ENCODE measurements at places on chromosomes 5 and 9. TPM values are rescaled to one million over a fixed set of nuclear protein-coding genes. Genes with fewer than 3 reads are reported as not detected.
A peak's percentile ranks its signal among the peaks of the same experiment; 100 is the strongest.

DNA sequence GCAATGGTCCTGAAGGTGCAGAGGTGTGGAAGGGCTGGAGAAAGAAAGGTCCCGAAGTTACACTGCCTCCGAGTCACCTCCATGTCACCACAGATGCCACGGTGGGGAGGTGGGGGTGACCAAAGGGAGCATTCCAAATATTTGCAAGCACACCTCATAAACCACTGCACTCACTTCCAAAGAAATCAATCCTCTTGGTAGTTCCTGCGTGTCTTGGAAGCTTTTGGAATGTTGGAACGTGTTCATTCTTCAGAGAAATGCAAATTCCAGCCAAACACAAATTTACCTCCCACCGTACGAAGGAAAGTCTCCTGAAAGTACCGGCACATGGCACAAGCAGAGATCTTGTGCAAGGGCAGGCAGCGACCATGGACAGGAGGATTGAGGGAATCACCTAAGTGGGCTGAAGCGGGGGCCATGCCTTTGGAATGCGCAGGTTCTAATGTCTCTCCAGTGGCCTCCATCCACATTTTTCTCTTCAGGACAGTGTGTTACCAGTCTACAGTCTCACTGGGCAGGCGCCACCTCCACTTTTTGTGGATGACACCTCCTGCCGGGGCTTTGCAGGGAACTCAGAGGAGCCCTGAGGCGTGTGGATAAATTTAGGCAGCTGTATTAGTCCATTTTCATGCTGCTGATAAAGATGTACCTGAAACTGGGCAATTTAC lies 54.0 kb downstream of the NSUN2 start:
- no peak for DNase-seq

DNA sequence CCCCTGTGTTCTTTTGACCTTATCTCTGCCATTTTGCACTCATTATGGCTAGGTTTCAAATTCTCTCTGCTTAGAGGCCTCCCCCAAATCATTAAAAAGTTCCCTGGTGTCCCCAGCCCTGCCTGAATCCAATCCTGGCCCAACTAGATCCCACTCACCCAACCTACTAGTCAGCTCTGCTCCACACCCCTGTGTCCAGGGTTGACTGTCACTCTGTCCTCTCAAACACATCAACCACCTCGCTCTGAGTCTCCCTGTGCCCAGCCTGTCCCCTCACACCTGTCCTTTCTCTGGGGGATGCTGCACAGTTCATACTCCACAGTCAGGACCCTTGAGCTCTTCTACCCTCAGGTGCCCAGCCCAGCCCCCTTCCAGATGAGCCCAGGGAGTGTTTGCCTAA lies 154.2 kb upstream of the SV2C start:
- DNase-seq: no peak

- no peak for DNase-seq
These were observed 20.3 kb downstream of the DCP2 start for GRCh38 chr5:112996830-112997374.

- DNase-seq: no peak
These were observed 65.2 kb downstream of the CRB2 start for GRCh38 chr9:123421186-123421585.

GRCh38 chr5:77186652-77187370 lies 23.7 kb upstream of the PDE8B start:
- DNase-seq: no peak

- no peak for DNase-seq
These were observed 123.7 kb downstream of the EBF1 start for GRCh38 chr5:158976035-158976434.

DNA sequence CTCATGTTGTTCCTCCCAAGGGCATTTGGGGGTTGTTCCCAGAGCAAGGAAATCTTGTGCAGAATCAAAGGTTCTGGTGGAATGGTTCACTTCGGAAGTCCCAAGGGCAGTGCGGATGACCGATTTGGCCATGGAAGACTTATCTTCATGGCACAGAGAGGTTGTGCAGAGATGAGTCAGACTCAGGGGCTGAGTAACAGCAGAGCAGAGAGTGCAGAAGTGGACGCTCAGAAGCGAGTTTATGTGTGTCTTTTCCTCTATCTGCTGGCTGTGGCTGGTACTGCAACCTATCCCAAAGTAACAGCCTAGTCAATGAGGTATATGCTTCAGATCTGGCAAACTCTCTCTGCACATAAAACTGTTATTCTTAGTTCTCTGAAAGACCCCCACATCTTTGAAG lies 118.1 kb downstream of the DPYSL3 start:
- peak; percentile 31 for DNase-seq

GRCh38 chr5:13957032-13957645 lies 12.7 kb upstream of the DNAH5 start:
- peak; percentile 2 for DNase-seq

DNA sequence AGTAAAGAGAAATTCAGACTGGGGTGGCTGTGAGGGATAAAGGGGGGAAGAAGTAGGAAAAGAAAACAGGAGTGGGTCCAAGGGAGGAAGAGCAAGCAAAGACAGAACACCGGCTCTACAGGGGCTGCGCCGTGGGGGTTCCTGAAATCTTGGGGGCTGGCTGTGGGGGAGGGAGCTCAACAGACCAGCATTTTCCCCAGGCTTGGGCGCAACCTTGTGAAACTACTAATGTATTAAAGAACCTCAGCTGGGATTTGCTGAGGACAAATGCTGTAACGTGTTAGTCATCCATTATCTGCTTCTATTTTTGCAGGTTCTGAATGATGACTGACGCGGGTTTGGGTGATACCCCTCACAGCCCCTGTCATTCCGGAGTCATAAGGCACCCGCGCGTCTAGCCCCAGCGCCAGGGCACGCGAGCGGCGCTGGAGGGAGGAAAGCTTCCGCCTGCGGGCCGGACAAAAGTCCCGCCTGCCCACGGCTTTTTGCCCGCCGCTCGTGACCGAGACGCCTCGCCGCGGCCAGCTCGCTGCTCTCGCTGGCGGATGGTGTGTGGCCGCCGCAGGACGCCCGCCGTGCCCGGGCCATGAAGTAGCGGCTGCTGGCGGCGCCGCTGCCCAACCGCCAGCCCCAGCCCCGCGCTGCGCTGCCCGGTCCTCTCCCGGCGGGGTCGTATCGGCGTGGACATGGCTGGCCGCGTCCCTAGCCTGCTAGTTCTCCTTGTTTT lies 110.6 kb downstream of the PAM start:
- DNase-seq: peak; percentile 42

GRCh38 chr9:95880021-95880690 lies 4.7 kb downstream of the ERCC6L2 start:
- DNase-seq: peak; percentile 35

DNA sequence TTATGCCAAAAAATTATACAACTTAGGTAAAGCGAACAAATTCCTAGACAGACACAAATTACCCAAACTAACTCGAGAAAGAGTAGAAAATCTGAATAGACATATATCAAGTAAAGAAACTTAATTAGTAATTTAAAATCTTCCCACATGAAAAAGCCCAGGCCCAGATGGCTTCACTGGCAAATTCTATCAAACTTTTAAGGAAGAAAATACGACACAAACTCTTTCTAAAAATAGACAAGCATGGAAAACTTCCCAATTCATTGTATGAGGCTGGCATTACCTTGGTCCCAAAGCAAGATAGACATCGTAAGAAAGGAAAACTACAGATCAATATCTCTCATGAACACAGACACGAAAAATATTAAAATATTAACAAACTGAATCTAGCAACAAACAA lies 135.3 kb downstream of the DRD1 start:
- no peak for DNase-seq

- no peak for DNase-seq
These were observed 148.2 kb downstream of the SMARCA2 start for GRCh38 chr9:2163231-2163885.

GRCh38 chr9:27280860-27281259 lies 16.1 kb downstream of the EQTN start:
- no peak for DNase-seq

DNA sequence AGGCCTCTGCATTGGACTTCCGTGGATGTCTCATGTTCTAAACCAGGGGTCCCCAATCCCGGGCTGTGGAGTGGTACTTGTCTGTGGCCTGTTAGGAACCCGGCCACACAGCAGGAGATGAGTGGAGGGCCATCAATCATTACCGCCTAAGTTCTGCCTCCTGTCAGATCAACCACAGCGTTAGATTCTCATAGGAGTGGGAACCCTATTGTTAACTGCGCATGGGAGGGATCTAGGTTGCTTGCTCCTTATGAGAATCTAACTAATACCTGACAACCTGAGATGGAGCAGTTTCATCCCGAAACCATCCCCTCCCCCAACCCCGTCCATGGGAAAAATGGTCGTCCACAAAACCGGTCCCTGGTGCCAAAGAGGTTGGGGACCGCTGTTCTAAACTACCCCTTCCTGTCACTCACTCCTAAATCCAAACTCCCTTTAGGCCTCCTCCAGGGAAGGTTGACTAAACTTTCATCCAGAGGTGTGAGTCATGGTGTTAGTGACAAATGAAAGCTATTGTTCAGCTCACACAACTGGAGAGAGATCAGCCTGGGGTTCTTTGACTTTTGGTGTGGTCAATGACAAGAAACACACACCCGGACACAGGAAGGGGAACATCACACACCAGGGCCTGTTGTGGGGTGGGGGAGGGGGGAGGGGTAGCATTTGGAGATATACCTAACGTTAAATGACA lies 9.5 kb downstream of the KCNV2 start:
- DNase-seq: no peak

- no peak for DNase-seq
These were observed 47.6 kb downstream of the ACO1 start for GRCh38 chr9:32431940-32432555.

DNA sequence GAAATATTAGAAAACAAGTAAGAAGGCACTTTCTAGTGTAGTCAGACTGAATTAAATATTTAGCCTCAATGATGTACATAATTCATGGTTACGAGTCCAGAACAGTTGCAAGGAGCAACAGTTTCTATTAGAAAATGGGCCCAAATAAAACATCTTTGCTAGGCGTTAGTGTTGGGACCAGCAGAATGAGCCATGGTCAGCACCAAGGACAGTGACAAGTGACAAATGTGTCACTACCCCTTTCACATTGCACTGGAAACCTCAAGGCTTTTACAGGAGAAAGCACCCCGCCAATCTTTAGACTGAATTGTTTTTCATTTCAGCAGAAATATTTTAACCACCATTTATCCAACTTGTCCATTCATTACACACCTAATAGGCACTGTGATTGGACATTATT lies 301.3 kb upstream of the ADCY2 start:
- DNase-seq: no peak

GRCh38 chr9:89953824-89954615 lies 349.2 kb downstream of the GADD45G start:
- no peak for DNase-seq

GRCh38 chr9:134597957-134598883 lies 43.4 kb upstream of the COL5A1 start:
- DNase-seq: no peak

DNA sequence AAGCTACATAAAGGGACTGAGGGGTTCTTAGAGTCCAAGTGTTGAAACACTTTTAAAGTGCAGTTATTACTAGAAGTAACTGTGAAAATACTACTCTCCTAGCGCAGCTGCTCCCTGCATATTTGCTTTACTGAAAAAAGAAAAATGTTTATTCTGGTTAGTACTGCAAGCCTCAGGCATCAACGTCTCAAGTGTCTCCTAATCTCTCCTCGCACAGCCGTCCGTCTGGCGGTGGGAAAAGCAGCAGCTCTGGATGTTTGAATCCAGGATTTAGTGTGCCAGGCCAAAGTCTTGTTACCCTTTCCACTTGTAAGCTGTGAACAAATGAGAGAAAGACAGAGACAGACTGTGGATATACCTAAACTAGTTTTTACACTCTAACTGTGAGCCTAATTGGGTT lies 31.1 kb downstream of the RORB start:
- no peak for DNase-seq

DNA sequence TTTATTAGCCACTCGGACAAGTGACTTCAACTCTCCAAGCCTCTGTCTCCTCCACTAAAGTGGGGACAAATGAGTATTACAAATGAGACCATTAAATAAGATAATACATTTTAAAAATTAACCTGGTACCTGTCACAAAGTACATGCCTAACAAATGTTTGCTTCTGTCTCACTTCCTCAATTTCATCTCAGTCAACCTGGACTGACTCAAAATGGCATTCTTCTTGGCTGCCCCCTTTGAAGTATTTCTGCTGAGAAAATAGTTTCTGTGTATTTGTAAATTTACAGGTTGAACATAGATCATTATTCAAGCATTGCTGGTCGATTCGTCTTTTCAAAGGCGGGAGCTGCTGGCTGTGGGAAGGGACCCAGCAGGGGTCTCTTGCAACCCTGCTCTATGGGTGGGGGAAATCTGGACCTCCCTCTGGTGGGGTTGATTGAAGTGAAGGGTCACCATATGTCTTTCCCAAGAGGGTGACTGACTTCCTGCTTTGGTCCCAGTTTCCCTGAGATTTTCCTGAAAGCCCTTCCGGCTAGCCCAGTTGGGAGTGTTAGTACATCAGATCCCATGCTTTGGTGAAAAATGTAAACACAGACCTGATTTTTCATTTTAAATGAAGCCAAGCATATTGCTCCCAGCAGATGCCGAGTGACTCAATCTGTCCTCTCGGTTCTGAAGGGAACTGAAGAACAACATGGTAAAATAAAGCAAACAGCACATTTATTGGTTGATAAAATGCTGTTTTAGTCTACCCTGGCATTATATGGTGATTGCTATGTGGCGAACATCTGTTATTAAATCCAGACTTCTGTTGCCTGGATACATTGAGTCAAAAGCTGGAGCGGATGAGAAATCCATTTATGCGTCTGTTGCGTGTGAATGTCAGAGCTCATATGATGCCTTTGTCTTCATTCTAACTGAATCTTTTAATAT lies 73.0 kb downstream of the KCNIP1 start:
- DNase-seq: no peak

GRCh38 chr5:92283521-92283920 lies 900.4 kb upstream of the ARRDC3 start:
- no peak for DNase-seq

DNA sequence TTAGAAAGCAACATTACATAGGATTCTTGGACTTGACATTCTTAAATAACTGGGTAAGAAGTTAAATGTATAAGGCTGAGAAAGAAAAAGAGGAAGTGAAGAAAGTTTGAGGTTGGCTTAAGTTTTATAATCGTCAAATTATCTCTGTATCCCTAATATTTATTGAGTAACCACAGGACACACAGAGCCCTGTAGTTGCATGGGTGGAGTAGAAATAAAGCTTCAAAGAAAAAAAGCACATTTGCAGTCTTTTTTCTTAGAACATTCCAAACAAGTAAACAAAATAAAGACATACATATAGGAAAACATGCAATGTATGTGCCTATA lies 137.0 kb downstream of the CCDC192 start:
- DNase-seq: no peak

- DNase-seq: no peak
These were observed 25.0 kb upstream of the ITGA2 start for GRCh38 chr5:52964138-52964537.

- DNase-seq: no peak
These were observed 500.7 kb downstream of the CDH12 start for GRCh38 chr5:22352493-22352892.

SLC6A3 gene
- polyA plus RNA-seq: 0.13 TPM

CDC20B gene
- 0.15 TPM for polyA plus RNA-seq

PCA3 gene
- polyA plus RNA-seq: 0.97 TPM

TMEFF1 gene
- polyA plus RNA-seq: 2.4 TPM

TSLP gene
- polyA plus RNA-seq: 0.19 TPM

LCNL1 gene
- 0.09 TPM for polyA plus RNA-seq

PCDHB9 gene
- 0.73 TPM for polyA plus RNA-seq

PCDHB8 gene
- polyA plus RNA-seq: 0.67 TPM

PCDHB14 gene
- 2.7 TPM for polyA plus RNA-seq

ADCY2 gene
- polyA plus RNA-seq: 4.7 TPM

MATR3 gene
- 320 TPM for polyA plus RNA-seq

ATP10B gene
- polyA plus RNA-seq: 35.6 TPM

CLTA gene
- polyA plus RNA-seq: 252 TPM

GPR151 gene
- 0.04 TPM for polyA plus RNA-seq

ORM2 gene
- polyA plus RNA-seq: not detected

Measured in large intestine (tissue), 12 donors.